ENCODE measurements at places on chromosomes 1 and 21.

DNA sequence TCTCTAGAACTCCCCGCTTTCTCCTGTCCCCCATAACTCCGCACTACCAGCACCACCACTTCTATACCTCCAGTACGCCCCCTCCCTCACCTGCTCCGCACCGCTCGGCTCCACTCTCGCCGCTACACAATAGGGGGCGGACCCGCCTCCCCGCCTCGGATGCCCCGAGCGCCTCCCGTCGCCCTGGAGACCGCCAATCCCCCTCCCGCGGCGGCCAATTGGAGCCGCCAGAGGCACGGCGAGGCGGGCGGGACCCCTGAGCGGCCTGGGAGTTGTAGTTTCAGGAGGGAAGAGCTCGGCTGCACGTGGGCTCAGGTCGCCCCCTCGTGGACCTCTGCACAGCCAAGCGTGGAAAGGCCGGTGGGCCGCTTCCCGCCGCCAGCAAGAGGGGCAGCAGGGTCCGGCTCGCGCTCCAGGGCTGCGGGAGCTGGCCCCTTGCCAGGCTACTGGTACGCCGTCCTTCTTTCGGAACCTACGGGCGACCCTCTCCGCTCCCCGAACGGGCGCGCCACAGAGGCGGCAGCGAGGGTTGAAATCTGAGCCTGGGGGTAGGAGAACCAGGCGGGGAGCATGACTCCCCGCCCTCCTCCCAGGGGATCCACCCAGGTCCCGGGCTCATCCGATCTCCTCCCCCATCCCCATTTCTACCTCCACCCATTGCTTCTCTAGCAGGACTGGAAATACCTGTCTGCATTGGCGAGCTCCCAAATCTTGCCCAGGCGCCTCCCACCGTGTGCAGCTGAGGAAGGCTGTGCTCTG, at the start of gene IGSF9:
TSS of gene IGSF9 (minus strand) at position 131 of the 759 bp plus-strand sequence. CDS start 2,159 bp downstream, outside the sequence.
- DNase-seq: peak; percentile 68

DNA sequence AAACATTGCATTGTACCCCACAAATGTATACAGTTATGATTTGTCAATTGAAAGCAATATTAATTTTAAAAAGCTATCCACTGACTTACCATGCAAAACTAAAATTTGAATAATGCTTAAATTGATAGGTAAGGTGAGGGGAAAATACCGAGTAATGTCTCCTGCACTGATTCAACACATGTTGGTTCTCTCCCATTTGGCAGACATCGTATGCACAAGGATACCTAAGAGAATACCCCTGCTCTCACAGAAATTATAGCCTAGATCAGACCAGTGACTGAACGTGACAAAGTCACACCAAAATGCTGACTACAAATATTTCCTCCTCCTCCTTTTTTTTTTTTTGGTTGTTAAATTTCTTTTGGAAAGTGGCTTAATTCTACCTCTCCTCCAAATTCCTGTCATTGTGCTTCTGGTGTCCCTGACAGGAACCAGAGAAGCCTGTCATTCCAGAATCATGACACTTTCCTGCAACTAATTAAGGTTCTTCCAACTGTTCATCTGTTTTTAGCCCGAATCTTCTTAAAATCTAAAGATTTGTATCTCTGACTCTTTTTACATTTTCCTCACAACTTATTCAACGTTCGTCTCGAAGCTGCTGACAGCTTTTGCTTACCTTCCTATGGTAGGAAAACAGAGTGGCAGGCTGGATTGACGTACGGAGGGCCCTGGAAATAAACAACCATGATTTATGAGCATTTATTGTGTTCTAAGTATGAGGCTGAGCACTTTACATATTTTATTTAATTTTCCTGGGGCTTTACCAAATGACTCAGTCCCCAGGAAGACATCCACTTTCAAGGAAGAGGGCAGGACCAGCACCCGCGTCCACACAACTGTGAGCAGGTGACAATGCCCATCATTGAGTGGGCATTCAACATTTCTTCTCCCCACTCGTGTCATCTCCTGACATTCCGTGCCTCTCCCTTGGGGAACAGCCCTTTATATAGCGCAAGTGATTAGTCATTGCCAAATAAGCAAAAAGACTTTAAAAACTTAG, 57.9 kb upstream of the KCNE2 start:
- no peak for DNase-seq

DNA sequence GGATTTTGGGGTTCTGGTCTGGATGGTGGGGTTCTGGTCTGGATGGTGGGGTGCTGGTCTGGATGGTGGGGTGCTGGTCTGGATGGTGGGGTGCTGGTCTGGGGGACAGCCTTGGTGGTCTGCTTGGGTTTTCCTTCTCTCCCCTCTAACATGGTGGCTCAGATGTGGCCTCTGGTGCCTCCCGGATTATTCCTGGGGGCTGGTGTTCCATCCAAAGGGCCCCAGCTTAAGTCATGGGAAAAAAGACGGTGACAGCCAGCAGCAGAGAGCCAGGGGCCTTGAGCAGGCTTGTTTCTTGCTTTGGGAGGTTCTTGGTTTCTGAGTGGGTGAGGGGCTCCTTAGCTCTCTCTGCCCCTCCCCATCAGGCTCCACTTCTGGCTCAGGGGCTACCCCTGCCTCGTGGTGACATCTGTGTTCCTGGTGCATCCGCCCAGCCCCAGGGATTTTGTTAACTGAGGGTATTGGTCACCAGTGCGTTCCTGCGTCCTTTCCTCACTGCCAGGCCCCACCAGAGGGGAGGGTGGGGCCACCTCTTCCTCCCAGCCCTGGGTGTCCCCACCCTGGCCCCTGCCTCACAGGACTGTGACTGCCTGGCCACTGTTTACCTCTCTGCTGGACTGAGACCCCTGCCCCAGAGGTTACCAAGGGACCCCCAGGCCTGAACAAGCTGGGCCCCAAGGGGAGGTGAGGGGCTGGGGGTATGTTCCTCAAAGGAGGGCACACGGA, 43.2 kb upstream of the ACTRT2 start:
- DNase-seq: no peak

- DNase-seq: no peak
These were observed 59.5 kb upstream of the KCNA3 start for GRCh38 chr1:110734133-110734680.

GRCh38 chr1:22132517-22133235, 10.2 kb downstream of the WNT4 start:
- DNase-seq: no peak

- no peak for DNase-seq
These were observed 96.0 kb upstream of the BTG3 start for GRCh38 chr21:17708522-17709265.

GRCh38 chr1:192654591-192655251, 18.8 kb downstream of the RGS13 start:
- DNase-seq: no peak

GRCh38 chr1:62057641-62058290, 136.9 kb upstream of the L1TD1 start:
- no peak for DNase-seq

DNA sequence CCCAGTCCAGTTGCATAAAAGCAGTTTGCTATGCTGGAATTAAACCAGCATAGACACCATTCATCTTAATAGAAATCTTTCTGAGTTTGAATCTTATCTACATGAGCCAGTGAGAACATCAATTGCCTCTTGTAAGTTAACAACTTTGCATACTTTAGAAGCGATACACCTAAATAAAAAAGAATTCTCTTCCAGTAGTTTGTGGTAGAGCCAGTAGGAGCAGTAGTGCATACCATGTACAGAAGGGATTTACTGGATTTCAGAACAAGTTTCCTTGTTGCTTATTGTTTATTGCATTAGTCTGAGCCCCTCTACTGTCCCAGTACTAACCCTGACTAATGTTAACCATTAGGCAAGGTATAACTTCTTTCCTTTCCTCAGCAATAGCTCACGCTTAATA, 313.1 kb downstream of the TGFB2 start:
- DNase-seq: no peak

GRCh38 chr1:28370239-28371009, 884 bp downstream of the PHACTR4 start:
- no peak for DNase-seq

GRCh38 chr1:14737561-14738094, 139.1 kb downstream of the KAZN start:
- DNase-seq: no peak

DNA sequence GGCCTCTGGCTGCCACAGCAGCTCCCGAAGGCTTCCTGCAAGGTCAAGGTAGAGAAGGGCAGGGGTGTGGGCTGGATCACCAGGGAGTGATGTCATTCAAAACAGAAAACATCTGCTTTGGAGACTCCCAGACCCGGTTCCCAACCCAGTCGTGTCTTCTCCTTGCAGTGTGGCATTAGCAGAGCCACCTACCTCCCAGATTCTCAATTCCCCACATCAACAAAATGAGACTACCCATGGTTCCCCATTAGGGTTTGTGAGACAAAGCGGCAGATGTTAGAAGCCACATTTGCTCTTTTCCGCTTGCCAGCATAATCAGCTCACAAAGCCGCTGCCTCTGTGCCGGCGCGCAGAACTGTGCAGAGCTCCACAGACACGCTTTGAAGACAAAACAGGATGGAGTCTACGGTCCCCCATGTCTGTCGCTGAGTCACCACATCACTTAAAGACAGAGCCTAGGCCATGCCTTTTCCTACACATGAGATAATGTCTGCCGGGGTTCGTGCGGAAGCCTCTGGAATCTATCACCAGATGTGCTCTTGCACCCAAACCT, 12.5 kb downstream of the KIF17 start:
- DNase-seq: no peak

DNA sequence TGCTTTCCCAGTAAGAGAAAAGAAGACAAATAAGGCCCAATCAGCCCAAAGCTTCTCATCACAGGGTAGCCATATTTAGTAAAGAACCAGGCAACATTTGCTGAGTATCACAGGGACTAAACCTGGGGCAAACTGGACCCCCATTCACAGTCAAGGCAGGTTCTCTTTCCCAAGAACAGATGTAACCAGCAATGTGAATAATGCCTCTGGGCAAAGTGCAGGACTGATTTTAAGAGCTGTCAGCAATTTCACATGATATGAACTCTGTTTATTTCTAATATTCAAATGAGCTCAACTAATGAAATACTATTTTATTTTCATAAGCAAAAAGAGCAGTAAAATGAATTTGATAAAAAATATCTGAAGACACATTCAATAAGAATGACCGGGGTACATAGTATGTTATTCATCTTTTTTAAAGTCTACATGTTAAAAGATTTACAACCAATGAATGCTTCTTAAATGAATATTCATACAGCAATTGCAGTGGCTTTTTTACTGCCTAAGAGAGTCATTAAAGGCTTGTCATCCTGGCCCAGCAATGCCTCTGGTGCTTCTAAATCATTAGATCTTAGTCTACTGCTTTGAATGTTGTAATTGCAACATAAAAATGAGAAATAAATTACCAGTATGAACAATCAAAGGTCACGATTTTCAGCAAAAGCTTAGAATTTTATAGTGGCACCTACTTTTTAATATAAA, 308.8 kb downstream of the SMYD3 start:
- DNase-seq: no peak

DNA sequence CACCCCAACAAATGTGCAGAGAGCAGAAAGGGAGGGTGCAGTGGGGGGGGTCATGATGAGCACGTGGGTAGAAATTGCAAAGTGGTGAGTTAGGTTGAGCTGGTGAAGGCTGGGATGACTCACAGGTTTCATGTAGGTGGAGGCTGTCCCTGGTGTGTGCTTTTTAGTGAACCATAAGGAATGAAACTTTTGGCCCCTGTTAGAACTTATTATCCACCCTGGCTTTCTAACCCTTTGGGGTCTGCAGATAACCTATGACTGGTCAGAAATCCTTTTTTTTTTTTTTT, 46.9 kb downstream of the DOP1B start:
- DNase-seq: no peak

DNA sequence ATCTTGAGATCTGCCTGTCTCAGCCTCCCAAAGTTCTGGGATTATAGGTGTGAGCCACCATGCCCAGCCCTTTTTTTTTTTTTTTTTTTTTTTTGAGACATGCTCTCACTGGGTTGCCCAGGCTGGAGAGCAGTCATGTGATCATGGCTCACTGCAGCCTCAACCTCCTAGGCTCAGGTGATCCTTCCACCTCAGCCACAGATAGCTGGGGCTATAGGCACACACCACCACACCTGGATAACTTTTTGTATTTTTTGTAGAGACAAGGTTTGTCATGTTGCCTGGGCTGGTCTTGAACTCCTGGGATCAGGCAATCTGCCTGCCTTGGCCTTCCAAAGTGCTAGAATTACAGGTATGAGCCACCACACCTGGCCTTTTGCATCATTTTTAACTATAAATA, 17.7 kb upstream of the PRRC2C start:
- no peak for DNase-seq

DNA sequence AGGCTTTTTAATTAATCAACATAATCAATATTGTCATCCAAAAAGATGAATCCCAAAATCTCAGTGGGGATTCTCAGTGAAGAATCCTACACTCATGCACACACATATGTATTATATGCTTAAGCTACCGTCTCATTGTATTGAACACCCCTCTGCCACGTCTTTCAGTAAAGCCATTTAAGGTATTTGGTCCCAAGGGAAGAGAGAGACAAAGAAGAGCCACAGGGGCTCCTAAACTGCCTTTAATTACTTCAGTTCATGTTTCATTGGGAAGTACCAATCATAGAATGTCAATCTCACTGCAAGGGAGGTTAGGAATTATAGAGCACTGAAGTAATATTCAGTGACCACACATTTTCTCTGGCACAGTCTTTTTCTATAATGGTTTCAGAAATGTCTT, 388.6 kb upstream of the NEGR1 start:
- DNase-seq: no peak

DNA sequence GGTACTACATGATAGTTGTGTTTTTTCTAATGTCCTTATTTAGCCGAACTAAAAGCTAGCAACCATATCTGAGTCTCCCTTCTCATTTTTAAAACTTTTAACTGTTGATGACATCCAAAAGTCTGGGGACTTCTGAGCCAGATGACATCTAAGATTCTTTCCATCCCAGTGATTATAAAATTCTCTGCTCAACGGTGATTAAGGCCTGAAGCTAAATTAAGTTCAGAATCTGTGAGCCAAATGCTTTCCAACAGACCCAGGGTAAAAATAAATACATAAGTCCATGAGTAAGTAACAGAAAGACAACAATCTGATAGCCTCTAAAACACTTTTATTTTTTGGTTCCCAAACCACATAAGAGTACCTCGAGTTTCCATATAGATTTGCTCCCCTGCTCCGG, 13.1 kb upstream of the PTP4A2 start:
- DNase-seq: no peak

GRCh38 chr1:162550925-162551324, 10.6 kb upstream of the UAP1 start:
- no peak for DNase-seq

GRCh38 chr1:48966583-48966982, 189.9 kb upstream of the BEND5 start:
- DNase-seq: no peak

GRCh38 chr1:160081261-160081936, at the start of gene KCNJ9:
KCNJ9 (plus strand) TSS chr1:160081538; CDS start chr1:160084031, 2,493 bp downstream.
- no peak for DNase-seq

- DNase-seq: no peak
These were observed 157.7 kb downstream of the ROR1 start for GRCh38 chr1:63931468-63931867.

- no peak for DNase-seq
These were observed 44.7 kb upstream of the ZNF644 start for GRCh38 chr1:91066538-91066937.

DNA sequence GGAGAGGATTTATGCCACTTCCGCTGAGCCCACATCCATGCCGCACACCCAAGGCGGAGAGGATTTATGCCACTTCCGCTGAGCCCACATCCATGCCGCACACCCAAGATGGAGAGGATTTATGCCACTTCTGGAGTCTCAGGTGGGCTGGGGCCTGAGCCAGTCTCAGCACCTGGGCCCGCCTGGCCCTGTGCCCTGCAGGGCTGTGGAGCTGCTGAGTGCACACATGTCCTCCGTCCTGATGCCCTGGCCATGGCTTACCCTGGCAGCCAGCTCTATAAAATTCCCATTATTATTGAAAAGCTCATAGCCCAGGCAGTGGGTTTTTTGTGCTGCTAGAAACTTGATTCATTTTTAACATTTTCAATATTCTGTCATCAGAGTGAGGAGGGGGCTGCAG, 89.8 kb upstream of the TMEM51 start:
- no peak for DNase-seq

Data from stimulated activated CD8-positive, alpha-beta memory T cell treated with anti-CD3 and anti-CD28 coated beads, Interleukin-4, amount 100 ng/mL, for 1 hour (primary cell).